Activated CD8-positive, alpha-beta memory T cell treated with anti-CD3 and anti-CD28 coated beads for 1 hour (primary cell): ENCODE measurements at places on chromosomes 3 and 15.

DNA sequence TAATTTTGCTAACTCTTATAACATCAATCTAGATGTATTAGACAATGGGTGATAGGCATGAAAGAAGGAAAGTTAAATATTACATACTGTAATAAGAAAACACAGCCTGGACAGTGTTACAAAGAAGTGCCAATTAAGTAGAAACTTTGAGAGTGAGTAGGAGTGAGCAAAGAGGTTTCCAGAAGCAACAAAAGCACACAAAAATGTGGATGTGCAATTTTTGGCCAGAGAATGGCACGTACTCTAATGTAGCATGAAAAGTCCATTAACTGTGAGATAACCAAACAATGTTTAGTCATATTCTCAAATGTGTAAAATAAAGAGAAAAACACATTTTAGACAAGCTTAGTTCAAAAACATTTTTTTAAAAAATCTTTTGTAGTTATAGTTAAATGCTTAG is 567.3 kb downstream of the ROBO1 start:
- no peak for DNase-seq

DNA sequence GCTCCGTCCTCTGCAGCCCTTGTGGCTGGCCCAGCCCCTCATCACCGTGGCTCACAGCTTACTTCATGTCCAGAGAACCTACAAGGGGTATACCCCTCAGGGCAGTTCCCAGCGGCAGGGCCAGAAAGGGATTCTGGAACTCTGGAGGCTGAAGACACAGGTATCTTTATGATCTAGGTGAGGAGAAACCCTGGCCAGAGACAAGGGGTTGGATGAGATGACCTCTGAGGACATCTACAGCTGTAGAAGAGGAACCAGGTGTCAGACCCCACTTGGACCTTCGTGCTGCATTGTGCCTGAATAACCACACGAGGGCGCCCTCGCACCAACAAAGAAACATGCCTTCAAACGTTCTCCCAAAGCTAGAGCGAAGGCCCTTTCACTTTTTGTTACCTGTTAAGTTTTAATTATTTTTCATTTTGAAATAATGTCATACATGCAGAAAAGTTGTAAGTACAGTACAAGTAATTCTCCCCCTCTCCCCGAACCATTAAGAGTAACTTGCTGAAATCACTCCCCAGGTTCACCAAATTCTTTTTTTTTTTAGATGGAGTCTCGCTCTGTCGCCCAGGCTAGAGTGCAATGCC is 118.7 kb upstream of the SMAD3 start:
- peak; percentile 36 for DNase-seq

GRCh38 chr3:98829246-98829832 is 66.2 kb downstream of the ST3GAL6 start:
- DNase-seq, result no peak

GRCh38 chr3:138360869-138361525 is 12.6 kb downstream of the MRAS start:
- no peak for DNase-seq

GRCh38 chr15:45662375-45662774 is 27.5 kb downstream of the SQOR start:
- no peak for DNase-seq

- no peak for DNase-seq
Measured at GRCh38 chr15:35986191-35986721, 440.3 kb upstream of the DPH6 start.

DNA sequence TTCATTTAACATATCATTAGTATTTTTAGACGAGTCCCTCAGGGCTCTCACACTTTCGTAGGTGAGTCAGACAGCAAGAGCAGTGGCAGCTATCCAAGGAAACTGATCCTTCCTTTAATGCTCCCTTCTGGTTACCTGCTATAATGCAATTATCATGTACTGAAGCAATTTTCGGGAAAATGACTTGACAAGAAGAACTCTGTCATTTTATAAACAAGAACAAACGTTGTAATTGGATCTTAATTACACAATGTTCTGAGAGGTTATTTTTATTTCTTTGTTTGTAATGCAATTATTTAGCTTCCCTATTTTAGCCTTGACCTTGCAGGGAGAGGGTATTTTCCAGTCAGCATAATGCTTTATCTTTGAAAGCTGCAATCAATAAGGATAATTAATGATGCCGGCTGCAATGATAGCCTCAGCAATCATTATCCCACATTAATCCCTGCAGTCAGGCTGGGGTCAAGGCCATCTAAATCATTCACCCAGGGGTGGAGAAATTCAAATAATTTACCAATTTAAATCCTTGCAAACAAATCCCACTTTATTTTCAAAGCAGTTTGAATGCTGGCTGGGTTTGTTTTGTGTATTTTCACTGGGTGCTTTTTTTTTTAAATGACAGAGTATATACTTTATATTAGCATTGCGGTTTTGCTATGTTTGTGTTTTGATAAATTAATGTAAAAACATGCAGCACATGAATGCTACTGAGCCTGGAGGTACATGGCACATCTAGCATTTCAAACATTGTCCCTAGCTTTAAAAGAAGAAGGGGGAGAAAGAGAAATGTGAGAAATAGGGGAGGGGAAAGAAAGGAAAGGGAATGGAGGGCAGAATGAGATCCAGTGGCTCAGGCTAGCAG is 249.9 kb downstream of the SHOX2 start:
- no peak for DNase-seq

GRCh38 chr3:100254168-100254777 is 6.5 kb upstream of the TBC1D23 start:
- DNase-seq, result no peak

- DNase-seq, result peak; percentile 46
Measured at GRCh38 chr3:189324538-189325138, 152.9 kb downstream of the TPRG1 start.

DNA sequence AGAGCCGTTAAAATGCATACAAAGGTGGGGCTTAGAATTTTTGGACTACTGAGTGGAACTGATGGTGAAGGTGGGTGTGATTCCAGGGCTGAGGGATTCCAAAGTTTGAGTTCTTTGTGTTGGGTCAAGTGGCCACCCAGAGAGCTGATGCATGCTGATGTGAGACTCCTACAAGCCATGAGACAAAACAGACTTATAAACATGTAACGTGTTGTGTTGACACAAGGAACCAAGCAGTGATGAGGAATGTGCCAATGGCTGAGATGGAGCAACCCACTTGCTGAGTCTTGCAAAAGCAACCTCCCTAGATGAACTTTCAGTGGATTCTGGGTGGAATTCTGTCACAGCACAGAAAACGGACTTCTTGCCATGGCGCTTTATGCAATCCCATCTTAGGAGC is 289.0 kb downstream of the TLE3 start:
- no peak for DNase-seq

GRCh38 chr3:119743921-119744320 is 38.0 kb upstream of the NR1I2 start:
- no peak for DNase-seq

DNA sequence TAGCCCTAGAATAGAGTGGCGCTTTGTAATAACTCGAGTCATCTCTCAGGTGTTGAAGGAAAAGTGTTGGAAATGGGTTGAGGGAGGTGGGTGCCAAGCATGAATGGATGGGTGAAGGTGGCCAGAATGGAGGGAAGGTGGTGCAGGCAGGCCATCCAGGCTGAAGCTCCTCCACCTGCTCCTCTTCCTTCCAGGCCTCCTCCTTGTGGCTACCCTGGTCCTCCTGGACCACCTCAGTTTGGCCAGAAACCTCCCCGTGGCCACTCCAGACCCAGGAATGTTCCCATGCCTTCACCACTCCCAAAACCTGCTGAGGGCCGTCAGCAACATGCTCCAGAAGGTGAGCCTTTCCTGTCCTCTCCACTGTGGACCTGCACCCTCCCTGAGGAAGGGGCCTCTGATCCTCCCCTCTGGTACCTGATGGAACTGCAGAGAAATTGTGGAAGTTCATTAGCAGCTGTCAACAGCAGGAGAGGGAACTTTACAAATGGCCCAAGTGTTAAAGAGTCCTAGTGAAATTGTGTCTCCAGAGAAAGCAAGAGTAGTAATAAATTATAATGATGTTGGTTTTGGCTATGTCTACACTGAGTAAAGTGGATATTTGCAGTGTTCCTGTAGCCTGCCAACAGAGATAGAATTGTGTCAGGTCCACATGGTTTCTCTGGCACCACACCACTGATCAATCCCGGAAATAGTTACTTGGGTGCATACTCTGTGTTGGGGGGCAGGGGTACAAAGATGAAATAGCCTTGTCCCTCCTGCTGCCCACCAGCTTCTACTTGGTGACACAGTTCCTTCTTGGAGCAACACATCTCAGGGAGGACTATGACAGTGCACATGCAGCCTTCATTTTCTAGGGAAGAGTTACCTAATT is 1.6 kb downstream of the IL12A start:
- DNase-seq, result no peak

GRCh38 chr15:60394689-60395097 is 3.1 kb downstream of the ANXA2 start:
- no peak for DNase-seq

GRCh38 chr3:161093895-161094294 is 11.3 kb downstream of the B3GALNT1 start:
- DNase-seq, result no peak

DNA sequence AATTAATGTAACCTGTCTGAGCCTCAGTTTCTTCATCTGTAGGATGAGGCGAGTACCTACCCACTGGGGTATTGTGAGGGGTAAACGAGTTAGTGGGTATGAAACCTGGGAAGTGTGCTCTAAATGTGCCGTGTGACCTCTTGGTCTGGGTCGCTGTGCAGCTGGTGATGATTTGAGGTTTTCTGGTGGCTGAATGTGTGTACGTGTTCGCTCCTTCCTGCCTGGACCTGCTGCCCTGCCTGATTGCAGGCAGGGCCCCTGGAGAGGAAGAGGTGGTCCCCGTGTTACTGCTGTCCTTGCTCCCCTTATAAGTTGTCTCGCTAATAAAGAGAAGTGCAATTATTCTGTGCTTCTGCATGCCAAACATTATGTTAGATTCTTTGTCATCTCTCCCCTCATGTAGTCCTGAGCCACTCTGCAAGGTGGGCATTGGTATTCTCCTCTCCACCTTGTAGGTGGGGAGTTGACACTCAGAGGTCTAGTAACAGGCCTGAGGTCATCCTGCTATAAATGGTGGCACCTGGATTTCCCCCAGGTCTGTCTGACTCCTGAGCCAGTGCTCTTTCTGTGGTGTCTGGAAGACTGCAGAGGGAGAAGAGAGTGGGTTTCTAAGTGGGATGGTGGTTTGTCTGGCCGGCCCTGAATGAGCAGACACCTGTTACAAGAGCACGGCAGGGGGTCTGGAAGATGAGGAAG is 15.7 kb downstream of the PDIA5 start:
- DNase-seq, result no peak

GRCh38 chr15:59339252-59339672 is 33.4 kb downstream of the MYO1E start:
- no peak for DNase-seq

GRCh38 chr15:51708013-51708412 is 26.7 kb downstream of the SCG3 start:
- no peak for DNase-seq

- no peak for DNase-seq
Measured at GRCh38 chr3:12908859-12909258, 67.5 kb upstream of the RPL32 start.

- DNase-seq, result no peak
Measured at GRCh38 chr3:184827572-184827971, 15.6 kb downstream of the VPS8 start.

DNA sequence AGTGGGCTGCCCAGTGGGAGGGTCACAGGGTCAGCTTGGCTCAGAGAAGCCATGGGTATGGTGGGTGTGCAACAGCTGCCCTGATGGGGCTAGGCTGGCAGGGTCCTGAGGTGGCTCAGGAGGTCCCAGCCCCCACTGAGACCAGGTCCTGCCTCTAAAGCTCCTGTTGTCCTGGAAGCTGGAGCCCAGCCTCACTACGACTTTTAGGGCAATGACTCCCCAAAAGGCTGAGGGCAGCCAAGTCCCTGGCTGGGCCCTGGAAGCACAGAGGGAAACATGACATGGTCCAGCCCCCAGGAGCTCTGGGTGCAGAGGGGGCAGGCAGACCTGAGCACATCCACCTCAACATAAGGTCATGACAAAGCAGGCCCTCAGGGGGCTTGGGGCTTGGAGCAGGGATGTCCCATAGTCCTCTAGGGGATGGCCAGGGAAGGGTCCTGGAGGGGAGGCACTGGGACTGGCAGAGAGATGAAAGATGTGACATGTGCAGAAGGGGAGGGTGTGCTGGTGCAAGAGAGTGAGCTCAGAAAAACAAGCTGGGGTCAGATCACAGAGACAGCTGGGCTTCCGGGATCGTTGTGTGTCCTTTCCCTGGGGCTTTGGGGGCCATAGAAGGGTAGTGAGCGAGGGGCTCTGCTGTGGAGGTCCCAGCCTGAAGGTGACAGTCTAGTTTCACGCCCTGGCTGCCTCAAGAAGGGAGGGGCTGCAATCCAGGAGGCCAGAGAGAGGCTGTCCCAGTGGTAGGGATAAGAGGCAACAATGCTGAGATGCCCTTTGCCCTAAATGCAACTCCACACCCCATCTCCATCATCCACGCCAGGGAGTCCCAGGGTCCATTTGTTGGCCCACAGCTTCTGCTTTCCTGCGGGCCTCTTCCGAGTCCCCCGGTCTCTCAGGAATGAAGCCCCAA is 639 bp upstream of the ITIH3 start:
- no peak for DNase-seq

GRCh38 chr15:71207141-71207540 is 91.9 kb downstream of the THSD4 start:
- DNase-seq, result no peak

DNA sequence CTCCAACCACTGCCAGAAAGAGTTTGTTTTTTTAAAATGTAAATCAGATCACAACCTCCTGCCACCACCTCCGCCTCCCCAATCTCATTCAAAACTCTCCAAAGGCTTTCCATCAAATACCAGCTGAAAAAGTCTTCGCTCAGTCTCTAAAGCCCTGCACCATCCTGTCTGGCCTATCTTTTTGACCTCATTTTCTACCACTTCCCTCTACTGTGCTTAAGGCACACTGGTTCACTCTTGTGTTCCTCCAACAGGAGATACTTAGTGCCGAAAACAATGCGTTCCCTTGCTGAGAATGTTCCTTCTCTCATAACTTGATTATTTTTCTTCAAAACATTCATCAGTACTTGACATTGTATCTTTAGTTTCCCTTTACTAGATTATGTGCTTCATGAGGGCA is 3.5 kb downstream of the BTBD1 start:
- DNase-seq, result no peak

DNA sequence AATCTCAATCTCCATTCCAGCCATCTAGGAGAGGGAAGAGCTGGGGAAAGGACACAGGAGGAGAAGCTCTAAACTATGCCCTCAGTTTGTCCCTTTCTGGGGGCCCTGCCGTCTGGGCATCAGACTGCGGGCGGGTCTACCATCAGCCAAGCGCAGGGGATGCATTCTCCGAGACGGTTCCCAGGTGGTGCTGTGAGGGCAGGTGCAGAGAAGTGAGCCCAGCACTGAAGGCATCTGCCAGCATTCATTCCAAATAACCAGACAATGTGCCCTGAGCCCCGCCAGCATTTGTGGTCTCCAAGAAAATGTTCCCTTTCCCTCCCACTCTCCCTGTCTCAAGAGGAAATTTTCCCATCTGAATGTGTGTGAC is 265.7 kb downstream of the XXYLT1 start:
- DNase-seq, result no peak
